ENCODE measurements at places on chromosomes 2 and 18.
A peak's percentile ranks its signal among the peaks of the same experiment; 100 is the strongest.

- DNase-seq = no peak
Measured at GRCh38 chr2:149824136-149824535, 236.6 kb upstream of the MMADHC start.

DNA sequence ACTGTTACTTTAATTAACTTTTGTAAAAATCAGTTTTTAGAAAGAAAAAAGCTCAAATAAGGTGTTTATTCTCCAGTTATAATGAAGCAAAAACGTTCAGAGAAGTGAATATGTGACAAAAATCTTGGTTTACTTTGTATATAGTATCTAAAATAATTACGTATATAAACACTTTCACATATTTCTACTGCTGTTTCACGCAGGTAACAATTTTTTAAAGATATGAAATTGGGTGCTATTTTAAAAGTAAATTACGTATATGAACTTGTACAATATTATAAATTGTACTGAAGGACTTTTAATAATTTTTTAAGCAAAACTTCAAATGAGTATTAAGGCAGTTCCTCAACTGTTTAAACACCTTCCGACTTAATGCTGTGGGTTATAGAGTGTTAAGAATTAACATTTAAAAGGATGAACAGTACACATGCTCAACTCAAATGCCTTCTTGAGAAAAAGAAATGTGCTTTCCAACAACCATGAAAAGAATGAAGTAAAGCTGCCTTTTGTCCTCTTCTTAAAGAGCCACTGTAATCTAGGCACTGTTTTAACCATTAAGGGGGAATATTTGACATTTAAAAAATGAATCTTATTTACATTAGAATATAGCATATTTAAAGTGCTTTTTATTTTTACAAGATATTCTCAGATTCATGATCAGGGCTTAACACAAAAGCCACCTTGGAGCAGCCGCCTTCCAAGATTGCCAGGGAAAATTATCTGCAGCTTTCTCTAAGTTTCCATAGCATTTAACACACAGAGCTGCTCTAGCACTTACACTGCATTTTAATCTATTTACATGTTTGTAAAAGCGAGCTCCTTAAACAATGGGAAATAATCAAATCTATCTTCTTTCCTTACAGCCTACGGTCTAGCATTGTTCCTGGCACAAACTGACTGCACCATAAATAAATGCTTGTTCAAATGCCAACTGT is 56.5 kb upstream of the CDKL4 start:
- DNase-seq = no peak

GRCh38 chr2:165718610-165719210 is 75.3 kb downstream of the GALNT3 start:
- no peak for DNase-seq

- no peak for DNase-seq
Measured at GRCh38 chr2:143843686-143844085, 676.2 kb downstream of the ZEB2 start.

- no peak for DNase-seq
Measured at GRCh38 chr2:163733301-163733938, 2.4 kb downstream of the FIGN start.

- DNase-seq = no peak
Measured at GRCh38 chr2:49262801-49263560, 108.7 kb upstream of the FSHR start.

GRCh38 chr2:83900862-83901261 is 558.2 kb downstream of the SUCLG1 start:
- DNase-seq = no peak

DNA sequence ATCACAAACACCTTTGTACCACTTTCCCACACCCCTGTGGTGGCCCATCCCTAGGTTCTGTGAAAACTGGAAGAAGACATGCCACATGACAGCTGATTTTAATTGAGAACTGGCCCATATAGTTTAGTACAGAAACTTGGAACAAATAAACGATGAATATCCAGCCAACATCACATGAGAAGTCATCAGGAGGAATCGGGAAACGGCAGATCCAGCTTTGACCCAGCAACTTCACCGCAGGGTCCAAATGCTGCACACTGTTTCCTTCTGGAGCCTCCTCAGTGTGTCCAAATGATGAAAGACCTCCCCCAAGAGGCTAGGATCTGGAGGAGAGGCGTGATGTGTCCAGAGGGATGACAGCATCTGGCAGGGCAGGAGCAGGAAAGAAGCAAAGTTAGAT is 75.5 kb downstream of the COPS8 start:
- DNase-seq = no peak

DNA sequence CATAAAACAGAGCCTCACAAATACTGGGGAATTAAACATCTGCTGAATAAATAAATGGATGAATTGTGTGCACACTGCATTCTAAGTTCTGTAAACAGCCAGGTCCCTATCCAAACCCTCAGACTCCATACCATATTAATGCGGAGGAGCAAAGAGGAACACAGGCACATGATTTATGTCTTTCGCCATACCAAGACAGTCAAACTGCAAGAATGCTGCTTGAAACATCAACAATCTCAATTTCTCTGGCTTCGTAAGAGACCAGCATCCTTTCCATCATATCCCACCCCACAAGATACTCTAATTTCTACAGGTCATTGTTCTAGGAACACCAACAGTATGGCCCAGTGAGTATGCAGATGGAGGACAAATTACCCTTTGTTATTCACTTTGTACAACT is 15.0 kb downstream of the KANSL3 start:
- no peak for DNase-seq

- DNase-seq = no peak
Measured at GRCh38 chr18:1665079-1665478, 760.4 kb downstream of the ADCYAP1 start.

DNA sequence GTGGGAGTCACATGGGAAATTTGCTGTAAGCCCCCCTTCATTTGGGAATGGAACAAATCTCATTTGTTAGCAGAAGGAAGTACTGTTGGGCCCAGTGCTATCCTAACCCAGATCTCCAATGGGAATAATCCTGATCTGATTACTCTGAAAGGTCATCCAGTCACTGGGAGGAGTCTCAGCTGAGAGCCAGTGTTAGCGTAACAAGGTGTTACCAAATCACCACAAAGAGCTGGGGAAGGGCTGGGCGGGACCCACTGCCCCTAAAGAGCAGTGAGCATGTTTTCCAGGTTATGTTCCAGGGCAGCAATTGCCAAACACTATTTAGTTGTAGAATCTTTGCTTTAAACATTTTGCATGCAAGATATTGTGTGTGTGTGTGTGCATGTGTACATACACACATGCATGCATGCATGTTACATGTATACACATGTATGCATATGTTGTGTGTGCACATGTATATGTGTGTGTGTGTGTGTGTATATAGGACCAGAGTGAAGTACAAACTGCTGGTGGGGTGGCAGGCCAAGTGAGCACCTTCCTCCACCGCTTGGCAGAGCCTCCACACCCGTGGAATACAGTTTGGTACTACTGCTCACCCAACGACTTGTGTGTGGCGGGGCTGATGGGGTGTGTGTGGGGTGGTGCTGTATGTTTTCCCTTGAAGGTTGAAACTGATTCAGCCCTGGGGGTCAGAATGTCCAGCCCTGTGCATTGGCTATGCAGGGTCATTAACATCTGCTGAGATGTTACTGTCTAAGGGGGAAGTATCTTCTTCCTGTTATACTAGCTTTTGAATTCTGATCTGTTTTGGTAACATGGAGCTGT is 15.2 kb downstream of the INPP5D start:
- no peak for DNase-seq

DNA sequence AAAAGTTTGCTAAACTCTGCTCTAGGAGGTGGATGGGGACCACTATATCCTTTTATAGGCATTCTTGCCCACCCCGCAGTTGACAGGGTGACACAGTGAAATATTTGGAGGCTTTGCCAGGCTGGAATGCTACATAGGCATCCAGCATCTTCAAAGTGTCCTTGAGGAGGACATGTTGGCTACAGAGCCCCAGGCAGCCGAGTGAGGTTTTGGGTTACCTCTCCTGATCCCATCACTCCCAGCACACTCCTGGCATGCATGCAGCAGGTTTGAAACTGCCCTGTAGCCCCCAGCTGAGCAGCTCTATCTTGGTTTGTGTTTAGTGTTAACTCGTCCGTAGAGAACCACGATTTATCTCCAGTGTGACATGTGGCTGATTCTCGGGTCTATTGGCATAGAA is 7.3 kb downstream of the FOSL2 start:
- DNase-seq = no peak

GRCh38 chr2:65172994-65173790 is 43.3 kb upstream of the RAB1A start:
- no peak for DNase-seq

DNA sequence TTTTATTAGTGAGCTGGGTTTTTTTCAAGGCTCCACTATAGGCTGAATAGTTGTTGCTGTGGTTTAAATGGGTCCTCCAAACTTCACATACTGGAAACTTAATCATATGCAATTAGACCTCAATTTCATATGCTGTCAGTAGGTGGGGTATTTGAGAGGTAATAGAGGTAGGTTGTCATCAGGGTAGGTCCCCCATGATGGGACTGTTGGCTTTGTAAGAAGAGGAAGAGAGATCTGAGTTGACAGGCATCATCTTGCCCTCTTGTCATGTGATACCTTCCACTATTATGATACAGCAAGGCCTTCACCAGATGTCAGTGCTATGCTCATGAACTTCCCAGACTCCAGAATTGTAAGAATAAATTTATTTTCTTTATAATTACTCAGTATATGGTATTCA is 819.4 kb downstream of the LRP1B start:
- DNase-seq = no peak

DNA sequence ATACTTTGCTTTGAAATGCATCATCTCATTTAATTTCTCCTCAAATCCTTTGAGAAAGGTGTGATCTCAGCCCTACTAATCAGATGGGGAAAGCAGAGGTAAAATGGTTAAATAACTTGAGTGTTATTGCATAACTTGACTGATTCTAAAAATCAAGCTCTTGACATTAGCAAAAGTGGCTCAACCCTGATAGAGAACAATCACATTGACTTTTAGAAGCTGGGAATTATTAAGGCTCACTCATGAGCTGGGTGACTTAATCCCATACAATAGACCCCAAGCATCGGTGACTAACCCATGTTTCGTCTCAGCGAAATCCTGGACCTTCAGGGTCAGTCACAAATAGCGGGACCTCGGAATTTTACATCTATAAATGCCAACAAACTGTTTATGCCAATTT is 378.9 kb downstream of the NBAS start:
- no peak for DNase-seq

- peak; percentile 18 for DNase-seq
Measured at GRCh38 chr18:22385718-22386117, 32.0 kb downstream of the CTAGE1 start.

GRCh38 chr18:23902396-23902795 is 112.2 kb upstream of the TTC39C start:
- no peak for DNase-seq

DNA sequence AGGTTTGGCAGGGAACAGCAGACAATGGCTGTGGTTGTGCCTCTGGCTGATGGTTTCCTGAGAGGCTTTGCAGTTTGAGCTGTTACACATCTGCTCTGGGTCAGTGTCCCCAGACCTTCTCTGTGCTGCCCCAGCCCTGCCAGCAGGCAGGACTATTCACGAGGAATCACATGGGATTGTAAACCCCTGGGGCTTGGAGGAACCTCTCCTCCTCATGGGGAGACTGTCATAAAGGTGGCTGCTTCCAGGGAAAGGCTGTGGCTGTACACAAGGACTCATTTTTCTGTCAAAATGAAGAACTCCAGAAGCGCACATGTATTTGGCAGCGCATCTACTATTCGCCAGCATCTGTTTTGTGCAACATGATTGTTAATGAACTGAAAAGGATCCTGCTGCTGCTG is 142.6 kb upstream of the CYP1B1 start:
- DNase-seq = no peak

- no peak for DNase-seq
Measured at GRCh38 chr18:28193177-28193778, 16.3 kb upstream of the CDH2 start.

- DNase-seq = no peak
Measured at GRCh38 chr2:2116657-2117056, 214.4 kb downstream of the MYT1L start.

DNA sequence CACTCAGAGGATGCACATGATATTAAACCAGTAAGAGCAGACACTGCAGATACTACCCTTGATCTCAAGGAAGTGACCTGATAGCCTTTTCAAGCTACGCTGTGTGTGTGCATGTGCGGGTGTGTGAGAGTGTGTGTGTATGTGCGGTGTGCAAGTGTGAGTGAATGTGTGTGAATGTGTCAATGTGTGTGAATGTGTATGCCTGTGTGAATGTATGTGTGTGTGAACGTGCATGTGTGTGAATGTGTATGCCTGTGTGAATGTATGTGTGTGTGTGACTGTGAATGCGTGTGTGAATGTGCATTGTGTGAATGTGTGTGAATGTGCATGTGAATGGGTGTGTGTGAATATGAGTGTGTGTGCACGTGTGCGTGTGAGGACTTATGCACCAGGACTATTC is 53.8 kb downstream of the KCNG2 start:
- no peak for DNase-seq

GRCh38 chr2:179692610-179693009 is 168.8 kb downstream of the ZNF385B start:
- no peak for DNase-seq

GRCh38 chr2:235030126-235030525 is 78.3 kb downstream of the SH3BP4 start:
- no peak for DNase-seq

GRCh38 chr18:79856119-79857007 is 58.6 kb downstream of the KCNG2 start:
- no peak for DNase-seq

- no peak for DNase-seq
Measured at GRCh38 chr2:111659361-111660333, 224.3 kb downstream of the ANAPC1 start.

DNA sequence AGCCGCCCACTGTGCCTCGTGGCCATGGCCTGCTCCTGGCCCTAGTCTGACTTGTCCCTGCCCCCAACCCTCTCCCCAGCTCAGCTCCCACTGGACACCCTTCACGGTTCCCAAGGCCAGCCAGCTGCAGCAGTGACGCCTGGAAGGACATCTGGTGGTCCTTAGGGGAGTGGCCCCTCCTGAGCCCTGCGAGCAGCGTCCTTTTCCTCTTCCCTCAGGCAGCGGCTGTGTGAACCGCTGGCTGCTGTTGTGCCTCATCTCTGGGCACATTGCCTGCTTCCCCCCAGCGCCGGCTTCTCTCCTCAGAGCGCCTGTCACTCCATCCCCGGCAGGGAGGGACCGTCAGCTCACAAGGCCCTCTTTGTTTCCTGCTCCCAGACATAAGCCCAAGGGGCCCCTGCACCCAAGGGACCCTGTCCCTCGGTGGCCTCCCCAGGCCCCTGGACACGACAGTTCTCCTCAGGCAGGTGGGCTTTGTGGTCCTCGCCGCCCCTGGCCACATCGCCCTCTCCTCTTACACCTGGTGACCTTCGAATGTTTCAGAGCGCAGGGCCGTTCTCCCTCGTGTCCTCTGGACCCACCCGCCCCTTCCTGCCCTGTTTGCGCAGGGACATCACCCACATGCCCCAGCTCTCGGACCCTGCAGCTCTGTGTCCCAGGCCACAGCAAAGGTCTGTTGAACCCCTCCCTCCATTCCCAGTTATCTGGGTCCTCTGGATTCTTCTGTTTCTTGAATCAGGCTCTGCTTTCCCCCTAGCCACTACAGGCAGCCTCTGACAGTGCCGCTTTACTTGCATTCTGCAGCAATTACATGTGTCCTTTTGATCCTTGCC is 35.8 kb downstream of the ANO7 start:
- DNase-seq = no peak
